Dermis blood vessel endothelial cell (primary cell): ENCODE measurements at places on chromosomes 4 and X. TPM values are rescaled to one million over a fixed set of nuclear protein-coding genes. Genes with fewer than 3 reads are reported as not detected.

The YY2 gene
- total RNA-seq, result 0.85 and 3.1 TPM in 2 replicates

The SLC26A1 gene
- 0.19 TPM in 1 of 2 replicates, not detected in the other for total RNA-seq

The ITIH6 gene
- not detected in 2 replicates for total RNA-seq

The FAM9C gene
- 0.05 TPM in 1 of 2 replicates, not detected in the other for total RNA-seq

- DNase-seq, result no peak
Observed at GRCh38 chrX:54076903-54077302, 32.6 kb upstream of the PHF8 start.

DNA sequence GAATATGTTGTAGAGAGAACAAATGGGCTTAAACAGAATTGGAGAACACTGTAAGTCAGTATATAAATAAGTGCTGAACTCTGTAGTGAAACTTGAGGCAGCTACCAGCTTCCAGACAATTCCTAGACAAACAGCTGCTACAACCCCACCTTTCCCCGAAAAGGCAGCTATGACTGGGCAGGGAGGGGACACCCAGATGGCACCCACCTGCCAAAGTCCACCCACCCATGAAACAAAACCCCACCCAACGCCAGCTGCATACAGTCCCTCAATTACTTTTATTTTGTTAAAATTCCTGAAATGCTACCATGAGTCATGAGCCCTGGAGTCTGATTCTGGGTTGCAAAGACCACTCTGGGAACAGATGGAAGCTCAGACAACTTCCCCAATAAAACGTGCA is 24.4 kb downstream of the RELL1 start:
- DNase-seq, result peak; percentile 38

DNA sequence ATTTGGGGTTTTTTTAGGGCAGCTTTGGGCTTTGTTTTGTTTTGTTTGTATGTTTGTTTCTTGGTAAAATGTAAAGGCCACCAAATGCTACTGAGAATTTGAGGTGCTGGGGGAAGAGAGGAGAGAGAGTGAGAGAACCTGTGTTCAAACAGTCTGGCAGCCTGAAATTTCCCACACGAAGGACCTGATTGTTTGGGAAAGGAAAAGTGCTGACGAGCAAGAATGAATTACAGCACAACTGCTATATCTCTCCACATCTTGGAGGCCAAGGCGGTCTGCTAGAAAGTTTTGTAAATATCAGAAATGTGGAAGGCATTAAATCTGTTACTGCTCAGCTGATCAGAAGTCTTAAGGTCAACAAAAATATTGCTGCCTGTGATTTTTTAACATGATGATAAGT is 170.5 kb downstream of the PALLD start:
- DNase-seq, result no peak

- DNase-seq, result no peak
Observed at GRCh38 chr4:2069986-2070385, 10.9 kb downstream of the NAT8L start.

GRCh38 chrX:16039834-16040233 is 83.5 kb upstream of the GRPR start:
- no peak for DNase-seq

GRCh38 chr4:150384249-150384648 is 197.7 kb upstream of the MAB21L2 start:
- no peak for DNase-seq

DNA sequence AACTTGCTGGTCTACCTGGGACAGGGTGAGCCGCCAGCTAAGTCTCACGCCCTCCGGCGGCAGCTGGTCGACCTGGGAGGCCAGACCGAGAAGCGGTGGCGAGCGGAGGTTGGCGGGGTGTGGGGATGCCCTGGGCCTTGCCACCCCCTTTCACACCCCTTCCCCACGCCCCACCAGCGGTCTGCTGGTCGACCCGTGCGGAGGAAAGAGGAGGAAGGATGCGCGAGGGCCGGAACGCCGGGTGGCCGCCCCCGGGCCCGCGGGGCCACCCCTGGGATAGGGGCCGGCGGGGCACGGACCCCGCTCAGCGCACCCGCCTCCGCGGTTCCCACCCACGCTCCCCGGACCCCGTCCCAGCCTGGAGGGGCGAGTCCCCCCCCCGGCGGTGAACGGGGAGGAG is 28.3 kb upstream of the DCAF12L1 start:
- DNase-seq, result no peak

- DNase-seq, result no peak
Observed at GRCh38 chrX:20637351-20637750, 370.6 kb upstream of the RPS6KA3 start.

DNA sequence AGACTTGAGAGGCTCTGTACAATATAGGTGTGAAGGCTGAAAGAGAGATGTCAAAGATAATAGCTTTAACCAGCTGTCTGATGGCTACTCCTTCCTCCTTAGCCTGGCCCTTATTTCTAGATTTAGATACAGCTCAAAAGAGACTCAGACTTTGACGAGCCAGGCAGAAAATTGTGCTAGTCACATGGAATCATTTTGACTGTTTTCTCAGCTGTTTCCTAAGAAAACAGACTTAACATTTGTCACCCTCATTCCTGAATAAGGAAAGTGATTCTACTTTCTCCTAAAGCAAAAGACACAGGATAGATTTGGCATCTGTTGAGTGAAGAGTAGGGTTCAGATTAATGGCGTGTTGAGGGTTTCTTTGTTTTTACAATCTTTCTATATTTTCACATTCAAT is 340.7 kb downstream of the DHX15 start:
- no peak for DNase-seq

GRCh38 chr4:110865611-110866259 is 242.9 kb upstream of the PITX2 start:
- no peak for DNase-seq

- no peak for DNase-seq
Observed at GRCh38 chr4:40514497-40514951, 115.1 kb downstream of the RBM47 start.

GRCh38 chr4:169698331-169698730 is 59.4 kb downstream of the HPF1 start:
- no peak for DNase-seq

- no peak for DNase-seq
Observed at GRCh38 chr4:87005690-87006425, 71.0 kb downstream of the AFF1 start.
